ENCODE measurements at places on chromosomes 6 and 20.

DNA sequence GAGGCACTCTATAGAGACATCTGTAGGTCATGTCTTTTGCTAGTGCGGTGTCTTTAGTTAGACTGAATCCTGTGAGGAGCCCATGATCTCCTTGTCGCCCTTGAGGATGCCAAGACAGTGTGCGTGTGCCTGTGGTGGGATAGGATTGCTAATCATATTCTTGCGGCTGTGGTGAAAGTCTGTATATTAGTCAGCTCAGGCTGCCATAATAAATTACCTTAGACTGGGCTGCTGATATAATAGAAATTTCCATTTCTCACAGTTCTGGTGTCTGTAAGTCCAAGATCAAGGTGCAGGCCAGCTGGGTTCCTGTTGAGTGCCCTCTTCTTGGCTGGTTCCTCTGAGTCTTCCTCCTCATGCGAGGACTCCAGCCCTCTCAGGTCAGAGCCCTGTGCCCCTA, 141.2 kb downstream of the JARID2 start:
- no peak for DNase-seq

- no peak for DNase-seq
Observed at GRCh38 chr6:77463308-77463860, at the start of gene HTR1B. Gene HTR1B, minus strand, starts transcription at chr6:77463491. Its CDS starts 88 bp downstream, at chr6:77463403.

- DNase-seq: no peak
Observed at GRCh38 chr20:23264545-23264944, 86.0 kb upstream of the NXT1 start.

- no peak for DNase-seq
Observed at GRCh38 chr6:170316071-170316470, 9.5 kb downstream of the FAM120B start.

GRCh38 chr6:12132351-12133222, 120.5 kb downstream of the HIVEP1 start:
- DNase-seq: no peak

DNA sequence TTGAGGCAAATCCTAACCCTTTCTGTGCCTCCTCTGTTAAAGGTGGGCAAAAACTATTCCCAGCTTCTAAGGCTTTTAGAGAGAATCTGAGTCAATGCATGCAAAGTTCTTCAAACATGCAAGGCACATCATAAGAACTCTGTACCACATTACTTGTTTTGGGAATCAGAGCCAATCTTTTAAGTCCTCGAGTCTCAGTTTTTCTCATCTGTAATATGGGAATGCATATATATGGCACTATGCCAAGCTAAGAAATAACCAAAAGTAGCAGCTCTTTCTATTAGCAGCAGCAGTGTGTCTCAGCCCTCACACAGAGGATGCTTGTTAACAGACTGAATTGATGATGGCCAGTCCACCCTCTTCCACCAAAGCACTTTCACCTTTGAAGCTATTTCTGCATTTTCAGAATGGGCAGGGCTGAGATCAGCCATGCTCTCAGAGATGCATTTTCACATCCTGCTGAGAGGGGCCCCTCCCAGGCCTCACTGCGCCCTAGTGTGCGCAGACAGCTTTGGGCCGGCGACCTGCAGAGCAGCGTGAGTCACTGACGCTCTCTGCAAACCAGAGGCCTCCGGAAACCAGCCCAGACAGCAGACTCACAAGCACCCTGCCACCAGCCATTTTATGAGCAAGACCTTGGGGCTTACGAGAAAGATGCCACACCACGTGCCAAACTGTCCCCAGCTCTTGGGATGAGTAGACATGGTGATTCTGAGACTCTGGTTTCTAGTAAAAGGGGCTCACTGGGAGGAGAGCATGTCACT, 138.0 kb downstream of the NFATC2 start:
- no peak for DNase-seq

DNA sequence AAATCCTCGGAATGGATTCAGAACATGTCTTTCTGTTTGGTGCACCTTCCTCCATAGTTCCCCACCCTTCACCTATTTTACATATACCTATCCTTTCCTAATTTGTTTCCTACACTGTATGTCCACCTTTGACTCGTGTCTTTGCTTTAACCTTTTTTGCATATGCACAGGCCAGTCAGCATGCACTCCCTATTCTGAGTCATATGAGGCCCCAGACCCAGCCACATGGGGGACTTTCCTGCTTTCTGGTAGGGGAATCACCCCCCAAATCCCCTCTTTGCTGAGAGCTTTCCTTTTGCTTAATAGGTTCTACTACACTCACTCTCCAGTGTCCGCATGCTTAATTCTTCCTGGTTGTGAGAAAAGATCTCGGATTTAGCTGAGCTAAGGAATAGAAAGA, 393.8 kb upstream of the IMPG1 start:
- no peak for DNase-seq

DNA sequence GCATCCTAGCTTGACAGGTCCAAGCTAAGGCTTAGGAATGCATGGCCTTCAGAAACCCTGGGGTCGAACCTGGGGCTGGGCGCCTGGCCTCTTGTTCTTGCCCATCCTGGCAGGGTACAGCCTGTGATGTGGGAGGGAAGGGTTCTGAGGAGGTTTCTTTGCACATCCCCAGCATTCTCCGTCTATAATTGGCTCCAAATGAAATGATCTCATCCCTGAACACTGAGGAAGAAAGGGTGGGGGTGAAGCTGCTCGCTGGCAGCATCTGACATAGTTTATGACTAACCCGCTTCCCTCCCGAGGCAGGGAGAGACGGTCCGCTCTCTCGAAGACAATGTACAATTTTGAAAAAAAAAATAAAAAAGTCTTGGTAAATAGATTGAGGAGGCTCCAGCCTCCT, 67.1 kb upstream of the ZNFX1 start:
- DNase-seq: peak; percentile 95

DNA sequence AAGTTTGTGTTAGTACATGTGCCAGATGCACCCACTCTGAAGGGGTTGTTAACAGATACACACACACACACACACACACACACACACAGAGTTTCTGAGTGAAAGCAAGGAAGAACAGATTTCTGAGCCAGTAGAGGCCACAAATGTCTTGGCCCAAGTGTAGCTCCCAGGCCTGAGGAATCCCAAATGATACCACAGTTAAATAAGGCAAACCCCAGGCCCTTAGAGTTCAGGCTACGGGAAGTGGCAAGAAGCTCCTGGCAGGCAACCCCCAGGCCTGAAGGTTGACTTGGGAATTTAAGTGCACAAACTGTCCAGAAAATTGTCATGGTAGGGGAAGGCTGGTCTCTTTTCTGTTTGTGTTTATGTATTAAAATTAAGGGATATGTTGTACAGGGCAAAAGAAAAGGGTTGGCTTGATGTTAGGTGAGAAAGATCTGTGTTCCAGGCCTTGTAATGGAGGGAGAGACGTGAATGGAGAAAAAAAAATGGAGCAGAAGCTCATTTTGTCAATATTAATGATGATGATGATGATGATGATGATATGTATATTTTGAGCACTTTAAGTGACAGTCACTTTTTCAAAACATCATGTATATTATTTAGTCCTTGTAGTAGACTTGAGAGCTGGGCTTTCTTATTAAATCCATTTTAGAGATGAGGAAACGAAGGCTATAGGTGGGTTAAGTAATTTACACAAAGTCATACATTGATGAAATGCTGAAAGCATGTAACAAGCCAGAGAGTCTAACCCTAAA, 317.0 kb upstream of the JAG1 start:
- DNase-seq: no peak

GRCh38 chr20:44218446-44218845, 7.9 kb upstream of the OSER1 start:
- no peak for DNase-seq

- DNase-seq: no peak
Observed at GRCh38 chr6:150915880-150916265, 50.4 kb downstream of the MTHFD1L start.

- DNase-seq: no peak
Observed at GRCh38 chr6:40355532-40355931, 231.6 kb downstream of the LRFN2 start.

- DNase-seq: no peak
Observed at GRCh38 chr6:33320315-33321181, 3.0 kb upstream of the ZBTB22 start.

- DNase-seq: no peak
Observed at GRCh38 chr20:53757472-53757913, 163.9 kb upstream of the ZNF217 start.

- DNase-seq: no peak
Observed at GRCh38 chr6:147341486-147341885, 137.3 kb downstream of the STXBP5 start.

- DNase-seq: no peak
Observed at GRCh38 chr6:400815-401214, 9.3 kb downstream of the IRF4 start.

GRCh38 chr20:16209357-16209756, 363.9 kb downstream of the KIF16B start:
- DNase-seq: no peak

DNA sequence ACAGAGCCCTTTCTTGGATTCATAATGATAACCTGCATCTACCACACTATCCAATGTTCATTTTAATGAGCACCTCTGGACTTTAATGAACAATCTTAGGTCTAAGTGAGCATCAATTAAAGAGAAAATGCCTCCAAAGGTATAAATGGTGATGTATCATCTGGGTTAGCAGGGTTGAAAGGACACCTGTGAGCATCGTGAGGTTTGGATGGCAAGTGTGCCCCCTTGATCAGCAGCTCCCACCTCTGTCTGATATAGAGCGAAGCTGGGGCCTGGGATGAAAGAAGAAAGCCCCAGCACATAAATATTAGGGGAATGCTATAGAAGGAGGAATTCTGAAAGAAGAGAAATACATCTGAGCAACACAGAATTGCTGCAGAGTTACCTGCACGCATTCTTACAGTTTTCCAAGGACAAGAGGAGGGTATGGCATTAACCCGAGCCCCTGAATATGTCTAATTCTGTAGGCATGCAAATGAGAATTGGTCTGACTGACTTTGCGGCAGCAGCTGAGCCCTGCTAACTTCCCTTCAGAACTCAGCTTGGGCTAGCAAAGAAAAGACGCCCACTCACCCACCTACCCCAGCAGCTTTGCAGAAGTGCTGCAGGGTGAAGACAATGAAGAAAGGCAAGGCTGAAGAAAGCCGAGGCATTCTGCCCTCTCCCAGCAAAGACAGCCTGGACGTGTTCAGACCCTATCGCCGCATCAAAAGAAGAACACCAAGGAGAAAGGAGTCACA, 136.2 kb downstream of the GMPR start:
- DNase-seq: no peak

DNA sequence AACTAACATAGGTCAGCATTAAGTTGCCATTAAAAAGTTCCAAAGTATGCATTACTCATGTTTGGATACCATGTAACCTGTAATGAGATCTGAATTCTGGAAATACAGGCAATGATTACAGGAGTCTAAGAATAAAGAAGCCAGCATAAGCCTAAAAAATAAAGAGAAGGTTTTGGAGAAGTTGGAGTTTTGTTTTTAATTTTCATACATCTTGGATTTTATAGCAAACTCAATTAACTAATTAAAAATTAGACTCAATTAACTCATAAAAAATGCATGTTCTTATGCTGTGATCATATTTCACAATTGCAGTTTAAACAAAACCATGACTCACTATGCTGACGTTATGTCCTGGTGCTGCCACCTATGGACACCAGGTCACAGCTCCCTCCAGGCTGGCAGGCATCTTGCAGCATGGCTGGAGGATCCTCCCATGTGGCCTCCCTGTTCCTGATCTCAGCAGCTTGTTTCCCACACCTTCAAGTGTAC, 648.8 kb upstream of the AGPAT4 start:
- peak; percentile 60 for DNase-seq

DNA sequence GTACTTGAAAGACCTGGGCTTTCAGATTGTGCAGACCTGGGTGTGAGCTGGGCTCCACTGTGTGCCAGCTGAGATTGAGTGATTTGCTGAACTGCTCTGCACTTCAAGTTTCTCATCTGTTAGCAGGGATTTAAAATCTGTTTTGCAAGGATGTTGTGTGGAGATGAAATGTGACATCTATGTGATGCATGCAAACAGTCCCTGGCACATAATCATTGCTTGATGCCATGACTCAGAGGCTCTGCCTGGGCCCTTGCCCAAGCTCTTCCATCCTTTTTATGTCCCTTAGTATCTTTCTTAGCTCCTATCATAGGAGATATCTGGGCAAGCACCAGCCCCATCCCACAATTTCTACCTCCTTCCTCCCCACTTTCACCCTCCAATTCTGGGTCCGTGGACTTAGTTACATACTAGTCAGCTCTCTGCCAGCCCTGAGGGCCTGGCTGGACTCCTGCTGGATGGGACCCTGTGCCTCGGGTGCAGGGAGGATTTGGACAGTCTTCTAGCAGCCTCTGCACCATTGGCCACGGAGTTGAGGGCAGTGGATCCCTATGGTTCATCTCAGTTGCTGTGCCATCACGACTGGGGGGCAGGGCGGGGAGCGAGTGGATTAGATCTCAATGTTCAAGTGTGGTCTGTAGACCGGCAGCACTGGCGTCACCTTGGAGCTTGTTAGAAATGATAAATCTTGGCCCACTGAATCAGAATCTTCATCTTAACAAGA, 103.6 kb downstream of the MAP3K7 start:
- DNase-seq: no peak

GRCh38 chr6:105880030-105880492, 206.1 kb upstream of the PRDM1 start:
- DNase-seq: no peak

DNA sequence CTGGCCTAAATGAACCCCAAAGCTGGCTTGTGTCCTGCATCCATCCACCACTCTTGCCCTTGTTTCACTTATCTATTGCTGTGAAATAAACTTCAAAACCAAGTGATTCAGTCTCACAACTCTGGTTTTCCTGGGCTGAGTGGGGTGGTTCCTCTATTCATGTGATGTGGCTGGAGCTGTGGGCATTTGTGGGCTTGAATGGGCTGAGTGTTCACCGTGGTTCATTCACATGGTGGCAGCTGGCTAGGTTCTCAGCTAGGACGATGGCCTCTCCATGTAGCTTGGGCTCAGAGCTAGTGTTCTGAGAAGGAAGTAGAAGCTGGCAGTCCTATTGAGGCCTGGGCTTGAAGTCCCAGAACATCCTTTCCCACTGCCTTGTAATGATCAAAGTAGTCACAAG, 30.4 kb downstream of the FKBP1A start:
- no peak for DNase-seq

- DNase-seq: no peak
Observed at GRCh38 chr6:56484669-56485068, 158.0 kb downstream of the DST start.

- DNase-seq: no peak
Observed at GRCh38 chr20:25160897-25161296, 34.6 kb upstream of the ENTPD6 start.

GRCh38 chr6:152603911-152604310, 33.3 kb downstream of the SYNE1 start:
- no peak for DNase-seq

DNA sequence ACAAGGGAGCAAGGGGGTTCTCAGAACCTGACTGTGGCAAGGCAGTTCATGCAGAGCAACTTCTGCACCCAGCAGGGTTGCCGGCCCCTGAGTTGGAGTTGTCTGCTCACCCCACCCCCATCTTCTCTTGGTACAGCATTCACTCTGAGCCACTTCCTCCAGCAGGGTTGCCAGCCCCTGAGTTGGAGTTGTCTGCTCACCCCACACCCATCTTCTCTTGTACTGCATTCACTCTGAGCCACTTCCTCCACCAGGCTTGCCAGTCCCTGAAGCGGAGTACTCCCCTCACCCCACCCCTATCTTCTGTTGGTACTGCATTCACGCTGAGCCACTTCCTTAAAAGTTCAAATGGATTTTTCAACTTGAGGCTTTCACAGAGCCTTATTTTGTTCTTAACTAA, 79.7 kb upstream of the SYNDIG1 start:
- peak; percentile 1 for DNase-seq
